NCI-H2227 treated with DMSO at 0.1 percent for 48 hours (cell line): ENCODE measurements at places on chromosomes 2 and 18.

- DNase-seq = no peak
These were observed 267.6 kb downstream of the DCDC2C start for GRCh38 chr2:3970791-3971651.

GRCh38 chr18:28767727-28768211 lies 590.8 kb upstream of the CDH2 start:
- no peak for DNase-seq

DNA sequence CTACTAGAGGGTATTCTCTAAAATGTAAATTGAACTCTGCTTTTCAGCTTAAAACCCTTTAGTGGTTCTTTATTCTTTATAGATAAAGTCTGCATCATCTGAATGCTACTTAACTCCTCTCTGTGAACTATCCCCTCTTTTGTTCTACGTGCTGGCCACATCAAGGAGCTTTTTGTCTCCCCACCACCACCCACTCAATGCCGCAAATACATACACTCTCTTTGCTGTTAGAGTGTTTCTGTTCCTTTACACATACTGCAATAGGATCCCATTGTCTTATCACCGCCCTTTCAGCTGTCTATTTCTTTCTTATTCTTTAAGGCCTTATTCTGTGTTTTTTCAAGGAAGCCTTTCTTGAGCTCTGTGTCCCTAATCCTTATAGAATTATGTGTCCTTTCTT lies 83.3 kb downstream of the EML4 start:
- no peak for DNase-seq

DNA sequence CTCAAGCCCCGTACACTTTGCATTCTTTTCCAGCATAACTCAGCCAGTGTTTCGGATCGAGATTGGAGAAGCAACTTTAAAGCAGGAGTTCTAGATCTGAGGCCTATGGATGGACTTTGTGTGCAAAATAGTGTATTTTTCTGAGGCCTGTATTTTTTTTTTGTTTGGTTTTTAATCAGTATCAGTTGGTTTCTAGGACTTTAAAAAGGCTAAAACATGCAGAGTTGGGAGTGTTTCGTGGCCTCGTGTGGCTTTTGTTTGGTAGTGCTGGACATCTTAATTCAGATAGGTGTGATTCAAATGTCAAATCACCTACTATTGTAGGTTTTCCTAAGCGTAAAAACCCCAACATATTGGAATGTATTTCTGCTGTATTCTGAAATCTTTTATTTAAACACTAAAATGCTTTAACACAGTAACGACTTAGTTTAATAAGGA lies 282 bp upstream of the PUS10 start:
- DNase-seq = no peak

GRCh38 chr2:192500550-192501200 lies 305.9 kb upstream of the TMEFF2 start:
- no peak for DNase-seq

GRCh38 chr18:23155537-23155936 lies 20.3 kb downstream of the CABLES1 start:
- DNase-seq = no peak

GRCh38 chr2:133908171-133908570 lies 339.9 kb upstream of the NCKAP5 start:
- DNase-seq = no peak

- no peak for DNase-seq
These were observed 12.9 kb upstream of the DPP4 start for GRCh38 chr2:162086904-162087303.

GRCh38 chr2:15119722-15120175 lies 441.4 kb downstream of the NBAS start:
- DNase-seq = no peak

GRCh38 chr2:95208106-95208505 lies 785 bp downstream of the ZNF892 start:
- no peak for DNase-seq

- DNase-seq = no peak
These were observed 1131.2 kb downstream of the TSN start for GRCh38 chr2:122886479-122887145.

- DNase-seq = no peak
These were observed 10.5 kb upstream of the TTC39C start for GRCh38 chr18:24003903-24004640.

DNA sequence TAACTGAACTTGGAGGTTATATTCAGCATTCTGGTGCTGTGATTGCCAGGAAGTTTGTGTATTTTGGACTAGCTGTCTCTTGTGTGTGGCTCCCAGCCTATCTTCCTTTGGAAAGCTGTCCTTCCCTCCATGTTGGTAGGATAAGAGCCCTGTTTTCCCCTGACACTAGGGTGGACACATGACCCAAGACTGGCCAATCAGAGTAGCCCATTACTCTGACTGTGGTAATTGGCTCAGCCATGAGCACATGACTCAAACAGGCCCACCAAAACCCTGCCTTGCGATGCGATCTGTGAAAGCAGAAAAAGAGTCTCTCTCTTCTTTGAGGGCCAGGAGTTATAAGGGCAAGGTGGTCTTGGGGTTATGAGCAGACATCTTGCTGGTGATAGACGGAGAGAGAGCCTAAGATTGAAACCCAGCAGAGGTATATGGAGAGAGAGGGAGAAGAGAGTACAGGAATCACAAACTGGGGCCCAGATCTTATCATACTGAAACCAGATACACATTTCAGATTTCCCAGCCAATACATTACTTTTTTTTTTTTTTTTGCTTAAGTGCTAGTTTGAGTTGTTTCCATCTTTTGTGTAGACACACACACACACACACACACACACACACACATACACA lies 45.3 kb upstream of the SERPINE2 start:
- DNase-seq = no peak

GRCh38 chr18:55546851-55547704 lies 40.9 kb downstream of the TCF4 start:
- no peak for DNase-seq

- DNase-seq = no peak
These were observed 77.8 kb downstream of the COL6A3 start for GRCh38 chr2:237336131-237336530.
